ENCODE measurements at places on chromosomes 4 and X.

GRCh38 chr4:143424276-143424675 lies 87.6 kb downstream of the GAB1 start:
- no peak for DNase-seq

DNA sequence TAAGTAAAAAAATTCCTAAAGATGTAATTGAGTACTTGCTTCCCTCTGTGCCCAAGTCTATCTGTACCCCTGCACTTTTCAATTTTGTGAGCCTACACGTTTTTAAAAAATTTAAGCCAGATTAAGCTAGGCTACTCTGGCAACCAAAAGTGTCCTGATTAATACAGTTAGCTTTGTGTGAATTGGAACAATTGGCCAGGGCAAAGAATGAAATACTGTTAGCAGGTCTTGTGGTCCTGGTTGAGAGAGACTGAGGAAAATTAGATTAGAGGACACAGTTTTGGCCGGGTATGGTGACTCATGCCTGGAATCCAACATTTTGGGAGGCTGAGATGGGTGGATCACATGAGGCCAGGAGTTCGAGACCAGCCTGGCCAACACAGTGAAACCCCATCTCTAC lies 293.3 kb downstream of the RAPGEF2 start:
- DNase-seq = no peak

GRCh38 chrX:122303761-122304160 lies 880.3 kb upstream of the GRIA3 start:
- no peak for DNase-seq

DNA sequence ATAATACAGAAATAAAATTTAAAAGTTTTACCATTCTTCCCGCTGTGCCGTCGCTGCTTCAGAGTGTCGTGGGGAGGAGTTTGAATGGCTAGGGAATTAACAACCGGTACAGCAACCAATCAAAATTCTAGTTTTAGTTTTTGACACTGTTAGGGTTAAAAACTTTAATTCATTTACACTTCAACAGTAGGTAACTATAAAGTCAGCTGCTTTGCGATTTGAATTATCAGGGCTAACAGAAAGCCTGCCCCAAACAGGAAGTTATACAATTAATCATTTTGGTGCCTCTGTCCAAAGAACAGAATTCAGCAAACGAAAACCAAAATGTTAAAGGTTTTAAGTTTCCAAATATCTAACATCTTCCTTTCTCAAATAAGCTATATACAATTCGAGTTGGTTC lies 2.3 kb downstream of the HNRNPD start:
- no peak for DNase-seq

- no peak for DNase-seq
Measured at GRCh38 chr4:119525005-119525749, 103.4 kb downstream of the PDE5A start.

DNA sequence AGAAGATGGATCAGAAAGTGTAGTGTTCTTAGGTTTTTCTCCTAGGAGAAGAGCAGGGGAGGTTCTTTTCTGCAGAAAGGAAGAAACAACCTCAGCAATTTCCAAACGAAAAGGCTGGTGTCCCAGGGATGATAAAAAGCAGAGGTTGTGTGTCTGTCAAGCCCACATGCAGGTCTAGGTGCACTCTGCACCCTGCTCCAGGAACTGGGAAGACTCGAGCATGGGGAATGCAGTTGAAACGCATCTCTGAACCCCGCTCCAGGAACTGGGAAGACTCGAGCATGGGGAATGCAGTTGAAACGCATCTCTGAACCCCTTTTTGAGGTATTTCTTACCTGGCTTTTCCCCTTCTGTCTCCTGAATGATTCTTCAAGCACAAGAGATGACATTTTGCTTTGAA lies 171.2 kb downstream of the LDB2 start:
- DNase-seq = no peak

DNA sequence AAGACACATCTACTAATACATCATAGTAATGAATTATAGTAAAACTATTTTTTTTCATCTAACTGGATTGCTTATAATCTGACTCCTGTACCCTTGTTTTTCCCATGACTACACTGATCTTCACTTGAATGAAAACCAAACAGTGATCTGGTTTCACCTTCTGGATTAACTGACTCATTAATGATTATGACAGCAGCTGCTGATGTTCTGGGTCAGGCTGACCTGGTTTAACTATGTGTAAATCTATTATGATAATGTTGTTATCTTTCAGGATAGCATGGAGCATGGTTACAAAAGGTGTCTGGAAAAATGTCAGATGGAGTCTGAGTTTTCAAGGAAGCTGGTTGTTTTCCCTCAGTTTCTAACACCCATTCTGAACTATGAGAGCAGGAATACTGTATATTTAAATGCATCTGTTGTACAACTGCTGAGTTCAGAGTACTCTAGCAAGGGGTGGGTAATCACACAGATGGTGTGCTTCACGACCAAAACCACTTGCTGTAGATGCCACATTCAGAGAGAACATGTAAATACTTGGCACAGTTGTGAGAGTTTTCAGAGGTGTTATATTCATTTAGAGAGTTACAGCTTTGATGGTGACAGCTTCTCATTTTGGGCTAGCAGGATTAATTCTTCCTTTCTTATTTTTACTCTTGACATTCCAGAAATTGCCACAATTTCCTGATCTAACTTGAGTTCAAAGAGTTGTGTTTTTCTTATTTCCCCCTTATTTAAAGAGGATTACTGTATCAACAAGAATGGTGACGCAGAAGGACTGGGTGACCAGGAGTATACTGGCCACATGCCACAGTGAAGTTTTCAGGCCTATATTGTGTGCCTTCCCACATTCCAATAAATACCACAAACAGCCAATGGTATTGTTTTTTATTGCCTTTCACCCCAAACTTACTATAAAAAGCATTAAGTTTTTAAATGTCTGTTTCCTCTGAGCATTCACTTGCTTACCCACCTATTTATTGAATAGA lies 249.7 kb upstream of the TET2 start:
- DNase-seq = no peak

All from NCI-H187 (cell line).